ENCODE measurements at places on chromosomes 7 and 10.

GRCh38 chr10:122525788-122526187 lies 34.8 kb upstream of the DMBT1 start:
- DNase-seq: peak; percentile 73

GRCh38 chr10:84510121-84510520 lies 181.7 kb downstream of the CCSER2 start:
- no peak for DNase-seq

GRCh38 chr10:23198940-23199767 lies 7.0 kb downstream of the PTF1A start:
- peak; percentile 88 for DNase-seq

GRCh38 chr10:124632064-124632531 lies 112.1 kb downstream of the FAM53B start:
- peak; percentile 65 for DNase-seq

GRCh38 chr10:126661841-126662515 lies 8.5 kb downstream of the C10orf90 start:
- no peak for DNase-seq

GRCh38 chr10:100347568-100348195 lies 649 bp downstream of the SCD start:
- DNase-seq: peak; percentile 48

DNA sequence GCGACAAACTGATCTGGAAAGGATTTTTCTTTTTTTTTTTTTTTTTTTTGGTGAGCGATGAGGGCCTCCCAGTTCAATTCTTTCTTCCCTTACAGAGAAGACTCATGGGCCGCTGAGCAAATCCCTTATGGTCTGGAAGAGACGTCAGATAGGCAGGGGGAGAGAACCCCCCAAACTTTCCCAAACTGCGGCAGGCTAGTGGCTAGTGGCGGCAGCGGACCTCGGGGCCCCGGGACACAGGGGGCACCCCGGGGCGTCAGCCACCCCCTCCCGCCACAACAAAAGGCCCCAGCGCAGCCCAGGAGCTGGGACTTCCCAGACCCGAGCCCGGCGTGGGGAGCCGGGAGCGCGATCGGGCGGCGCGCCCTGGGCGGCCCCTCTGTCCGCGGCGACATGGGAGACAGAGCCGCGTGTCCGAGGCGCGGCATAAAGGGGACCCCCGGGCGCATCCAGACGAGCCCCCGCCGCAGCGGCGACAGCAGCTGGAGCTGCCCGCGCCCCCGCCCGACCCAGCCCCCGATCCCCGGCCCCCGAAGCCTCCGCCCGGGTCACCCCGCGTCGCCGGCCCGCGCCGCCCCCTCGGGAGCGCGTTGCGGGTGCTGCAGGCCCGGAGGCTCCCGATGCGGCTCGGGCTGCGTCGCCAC lies 755 bp downstream of the FAM171A1 start:
- no peak for DNase-seq

DNA sequence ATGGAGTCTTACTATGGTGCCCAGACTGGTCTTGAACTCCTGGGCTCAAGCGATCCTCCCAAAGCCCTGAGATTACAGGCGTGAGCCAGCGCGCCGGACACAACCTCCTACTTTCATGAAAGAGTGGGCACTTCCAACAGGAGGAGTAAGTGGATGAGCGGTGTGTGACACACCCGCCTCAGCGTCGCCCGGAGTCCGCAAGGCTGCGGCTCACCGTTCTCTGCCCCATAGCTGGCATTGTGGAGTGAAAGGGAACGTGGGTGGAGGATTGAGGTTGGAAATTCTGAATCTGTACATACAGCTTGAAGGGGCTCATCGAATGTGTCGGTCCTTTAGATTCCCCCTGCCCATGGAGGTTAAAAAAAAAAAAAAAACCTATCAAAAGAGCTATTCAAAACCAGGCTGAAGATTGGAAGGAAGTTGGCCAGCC lies 524 bp upstream of the PRXL2A start:
- DNase-seq: peak; percentile 83

DNA sequence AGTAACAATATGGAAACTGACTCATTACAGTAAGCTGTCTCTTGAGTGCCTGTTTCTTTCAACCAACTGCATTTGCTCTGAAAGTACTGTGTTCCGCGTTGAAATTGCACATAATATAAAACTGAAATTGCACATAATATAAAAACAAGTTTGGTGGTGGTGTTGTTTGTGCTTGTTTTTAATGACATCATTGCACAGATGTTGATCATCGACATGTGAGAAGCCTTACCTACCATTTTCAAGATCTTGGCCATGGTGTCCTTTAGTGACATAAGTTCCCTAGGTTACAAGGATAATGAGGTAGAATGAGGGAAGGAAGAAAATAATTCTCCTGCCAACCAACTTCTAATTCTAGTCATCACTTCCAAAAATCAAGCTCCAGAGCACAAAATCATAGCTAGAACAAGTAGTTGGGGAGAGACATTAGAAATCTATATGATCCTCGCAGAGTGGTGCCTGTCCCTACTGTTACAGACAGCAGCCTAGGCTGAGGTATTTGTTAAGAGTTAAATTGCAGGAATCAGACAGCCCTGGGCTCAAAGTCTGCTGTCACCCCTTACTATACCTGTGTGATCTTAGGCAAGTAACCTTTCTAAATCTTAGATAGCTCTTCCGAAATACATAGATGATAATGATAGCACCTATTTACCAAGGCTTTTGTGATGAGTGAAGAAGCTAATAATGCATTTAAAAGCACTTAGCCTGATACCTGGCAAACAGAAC lies 29.3 kb downstream of the DOCK4 start:
- no peak for DNase-seq

DNA sequence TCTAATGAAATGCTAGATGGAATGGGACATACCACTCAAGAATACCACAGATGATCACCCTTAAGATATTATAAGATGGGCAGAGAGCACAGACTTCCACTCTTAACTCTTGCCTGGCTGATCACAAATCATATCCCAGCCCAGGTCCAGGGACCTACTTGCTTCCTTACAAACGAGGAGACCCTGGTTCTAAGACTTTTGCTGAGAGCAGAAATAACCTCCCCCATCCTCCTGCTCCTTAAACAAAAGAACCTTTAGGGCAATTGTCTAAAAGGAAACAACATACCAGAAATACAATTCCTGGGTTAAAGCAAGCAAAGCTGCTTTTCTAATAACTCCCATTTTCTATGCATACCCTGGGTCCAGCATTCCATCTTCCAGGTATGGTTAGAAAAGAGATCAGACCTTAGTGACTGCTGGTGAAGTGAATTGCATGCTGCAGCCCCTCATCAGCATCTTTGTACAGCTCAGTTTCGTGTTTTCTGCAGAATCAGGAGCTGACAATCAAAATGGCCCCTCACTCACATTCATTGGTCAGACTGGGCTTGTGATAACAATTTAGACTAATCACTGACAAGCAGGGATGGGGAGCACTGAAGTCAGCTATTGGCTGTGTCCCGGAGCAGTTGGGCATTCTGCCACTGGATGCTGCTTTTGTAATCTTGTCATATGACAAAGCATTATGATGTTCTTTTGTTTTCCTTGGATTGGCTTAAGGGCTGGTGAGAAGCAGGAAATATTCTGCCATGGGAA lies 14.6 kb downstream of the IFIT3 start:
- no peak for DNase-seq

- DNase-seq: no peak
Measured at GRCh38 chr7:36137258-36137657, 15.8 kb upstream of the EEPD1 start.

GRCh38 chr10:100470367-100470766 lies 7.6 kb downstream of the WNT8B start:
- DNase-seq: no peak
